ENCODE measurements at places on chromosomes 7 and 10. TPM values are rescaled to one million over a fixed set of nuclear protein-coding genes. Genes with fewer than 3 reads are reported as not detected.

The CLEC2L gene
- 0.18 TPM for total RNA-seq

The POMZP3 gene
- total RNA-seq, result 10.3 TPM

The ANKRD30A gene
- not detected for total RNA-seq

The ARHGEF35 gene
- 0.56 TPM for total RNA-seq

The LRRC72 gene
- total RNA-seq, result not detected

DNA sequence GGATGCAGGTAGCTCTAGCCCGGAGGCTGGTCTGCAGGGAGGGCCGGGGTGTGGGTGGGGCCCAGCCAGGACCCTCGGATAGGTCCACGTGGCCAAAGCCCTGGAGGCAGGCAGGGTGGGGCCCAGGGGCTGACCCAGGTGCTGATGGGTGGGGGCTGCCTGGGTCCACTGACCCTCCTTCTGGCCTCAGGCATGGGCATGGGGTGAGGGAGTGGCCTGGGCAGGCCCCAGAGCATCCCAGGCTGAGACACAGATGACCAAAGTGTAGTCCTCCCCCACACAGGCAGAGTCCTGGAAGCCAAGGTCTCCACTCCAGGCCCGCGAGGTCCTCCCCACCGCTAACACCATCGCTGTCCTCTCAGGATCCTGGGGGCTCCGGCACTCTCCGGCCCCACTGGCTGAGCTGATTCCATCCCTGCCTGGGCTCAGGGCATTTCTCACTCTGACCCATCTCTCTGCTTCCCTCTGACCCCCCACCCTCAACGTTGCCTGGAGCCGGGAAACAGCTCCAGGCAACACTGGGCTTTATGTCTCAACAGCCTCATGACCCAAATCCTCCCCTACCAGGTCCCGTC lies 20.7 kb upstream of the PPP2R2D start:
- no peaks in the 10 kb centered on the region for H3K36me3 ChIP-seq
- H3K27ac ChIP-seq, result no peak overlapping the region
- H3K4me1 ChIP-seq, result no peaks in the 10 kb centered on the region

DNA sequence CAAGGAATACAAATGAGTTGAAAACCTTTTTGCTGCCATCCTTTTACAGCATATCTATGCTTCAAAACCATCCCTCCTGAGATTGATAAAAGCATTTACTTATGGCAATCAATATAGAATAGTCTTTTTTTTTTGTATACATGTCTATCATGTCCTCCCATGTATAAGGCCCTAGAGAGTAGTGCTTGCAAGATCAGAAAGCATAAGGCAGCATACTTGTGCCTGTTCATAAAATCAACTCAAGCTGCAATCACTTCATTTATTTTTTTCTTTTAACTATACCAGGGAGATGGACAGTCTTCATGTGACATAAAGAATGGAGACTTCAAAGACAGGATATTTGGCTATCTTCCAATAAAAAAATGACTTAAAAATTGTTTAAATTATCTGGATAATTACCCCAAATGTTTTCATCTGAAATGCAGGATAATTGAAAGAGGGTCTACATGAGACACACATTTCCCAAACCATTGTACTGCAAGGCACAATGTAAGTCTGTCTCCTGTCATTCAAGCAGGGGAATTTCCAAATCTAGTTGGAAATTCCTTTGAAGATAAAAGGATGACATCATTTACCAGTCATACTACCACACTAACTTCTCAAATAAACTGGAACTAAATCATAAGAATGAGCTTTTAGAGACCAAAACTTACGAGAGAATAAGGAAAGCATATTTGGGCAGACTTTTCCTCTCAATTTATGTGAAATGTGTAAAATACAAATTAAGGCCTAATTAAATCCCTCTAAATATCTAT lies 22.5 kb downstream of the LRRN3 start:
- no peaks in the 10 kb centered on the region for H3K4me1 ChIP-seq
- no peak overlapping the region for H3K27ac ChIP-seq
- H3K27me3 ChIP-seq, result no peaks in the 10 kb centered on the region
- no peak overlapping the region for H3K4me3 ChIP-seq
- no peak for DNase-seq

GRCh38 chr10:60082744-60083344 lies 176.5 kb upstream of the CCDC6 start:
- H3K27me3 ChIP-seq, result no peaks in the 10 kb centered on the region
- H3K27ac ChIP-seq, result no peak overlapping the region
- H3K36me3 ChIP-seq, result peaks cover 65% of the 10 kb centered on the region
- no peaks in the 10 kb centered on the region for H3K4me1 ChIP-seq

- H3K27ac ChIP-seq, result no peak overlapping the region
- no peaks in the 10 kb centered on the region for H3K27me3 ChIP-seq
- peaks cover 15% of the 10 kb centered on the region for H3K4me1 ChIP-seq
- no peak overlapping the region for H3K4me3 ChIP-seq
- H3K36me3 ChIP-seq, result no peaks in the 10 kb centered on the region
- DNase-seq, result no peak
Observed at GRCh38 chr7:93014410-93014809, 103.4 kb downstream of the SAMD9 start.

- H3K27me3 ChIP-seq, result no peaks in the 10 kb centered on the region
- DNase-seq, result no peak
- peaks cover 59% of the 10 kb centered on the region for H3K4me1 ChIP-seq
Observed at GRCh38 chr10:110040108-110040507, 32.3 kb downstream of the ADD3 start.

GRCh38 chr10:99610221-99610620 lies 10.0 kb downstream of the SLC25A28 start:
- H3K36me3 ChIP-seq, result peaks cover 57% of the 10 kb centered on the region
- no peak overlapping the region for H3K27ac ChIP-seq
- no peaks in the 10 kb centered on the region for H3K27me3 ChIP-seq
- DNase-seq, result no peak
- H3K4me3 ChIP-seq, result no peak overlapping the region

DNA sequence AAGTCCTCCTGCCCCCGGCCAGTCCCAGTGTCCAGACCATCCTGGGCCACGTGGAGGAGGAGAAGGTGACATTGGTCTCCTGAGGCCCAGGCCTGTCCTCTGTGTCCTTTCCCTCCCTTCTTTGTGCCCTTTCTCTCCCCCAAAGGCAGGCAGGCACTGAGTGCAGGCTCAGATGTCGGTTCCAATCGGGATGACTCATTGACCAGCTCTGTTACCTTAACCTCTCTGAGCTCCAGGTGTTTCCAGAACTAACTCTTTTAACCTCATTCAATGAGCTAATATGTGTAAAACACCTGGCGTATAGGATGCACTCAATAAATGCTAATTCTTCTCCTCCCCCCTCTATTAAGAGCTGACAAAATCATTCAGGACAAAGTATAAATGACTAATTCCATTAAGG lies 25.7 kb downstream of the MACROH2A2 start:
- H3K4me3 ChIP-seq, result no peak overlapping the region
- H3K27ac ChIP-seq, result no peak overlapping the region
- no peaks in the 10 kb centered on the region for H3K4me1 ChIP-seq
- no peaks in the 10 kb centered on the region for H3K27me3 ChIP-seq

DNA sequence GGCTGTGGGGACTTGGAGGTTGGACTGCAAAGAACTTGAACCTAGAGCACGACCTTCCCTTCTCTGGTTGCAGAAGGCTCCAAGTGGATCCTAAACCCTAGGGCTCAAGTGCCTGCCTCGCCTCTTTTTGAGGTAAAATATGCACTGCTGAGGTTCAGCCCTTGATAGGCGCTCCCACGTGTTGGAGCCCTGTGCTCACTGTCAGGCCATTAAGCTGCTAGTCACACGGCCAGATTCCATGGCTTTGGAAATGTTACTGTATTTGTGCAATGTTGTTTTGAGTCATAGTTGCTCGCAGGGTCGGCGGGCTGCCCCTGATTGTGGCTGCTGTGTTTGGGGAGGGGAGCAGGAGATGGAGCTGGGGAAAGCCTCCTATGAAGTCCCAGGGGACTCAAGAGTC lies 39.8 kb upstream of the PCBD1 start:
- no peaks in the 10 kb centered on the region for H3K36me3 ChIP-seq
- DNase-seq, result no peak
- H3K4me3 ChIP-seq, result no peak overlapping the region
- H3K27ac ChIP-seq, result no peak overlapping the region
- no peaks in the 10 kb centered on the region for H3K4me1 ChIP-seq

GRCh38 chr7:94907811-94908322 lies 473 bp downstream of the PPP1R9A start:
- H3K4me1 ChIP-seq, result peaks cover 9% of the 10 kb centered on the region
- H3K36me3 ChIP-seq, result no peaks in the 10 kb centered on the region
- no peaks in the 10 kb centered on the region for H3K27me3 ChIP-seq
- H3K27ac ChIP-seq, result peak overlapping the region; percentile 82
- peak overlapping the region; percentile 64 for H3K4me3 ChIP-seq

GRCh38 chr10:33151344-33151864 lies 183.1 kb downstream of the NRP1 start:
- no peaks in the 10 kb centered on the region for H3K27me3 ChIP-seq
- no peak overlapping the region for H3K4me3 ChIP-seq
- no peak for DNase-seq
- H3K36me3 ChIP-seq, result no peaks in the 10 kb centered on the region
- H3K4me1 ChIP-seq, result peaks cover 54% of the 10 kb centered on the region

DNA sequence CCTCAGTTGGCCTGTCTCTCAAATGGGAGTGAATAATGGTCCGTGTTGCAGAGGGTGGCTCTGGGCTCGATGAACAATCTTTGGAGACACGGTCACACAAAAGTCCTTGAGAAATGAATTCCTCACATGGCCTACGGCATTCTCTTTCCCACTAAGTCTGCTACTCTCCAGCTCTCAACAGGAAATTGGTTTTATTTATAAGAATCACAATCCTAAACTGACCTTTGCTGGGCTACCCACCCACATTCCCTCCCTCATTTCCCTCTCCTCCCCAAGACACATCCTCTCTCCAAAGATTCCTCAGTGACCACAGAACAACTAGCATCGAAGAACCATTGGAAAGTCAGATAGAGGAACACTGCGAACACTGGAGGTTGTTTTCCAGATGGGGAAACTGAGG lies 4.7 kb downstream of the AFAP1L2 start:
- peaks cover 71% of the 10 kb centered on the region for H3K4me1 ChIP-seq
- no peak overlapping the region for H3K27ac ChIP-seq
- DNase-seq, result no peak
- H3K27me3 ChIP-seq, result no peaks in the 10 kb centered on the region
- H3K4me3 ChIP-seq, result no peak overlapping the region

- H3K27me3 ChIP-seq, result no peaks in the 10 kb centered on the region
- no peak overlapping the region for H3K4me3 ChIP-seq
- H3K4me1 ChIP-seq, result peaks cover 39% of the 10 kb centered on the region
- peak overlapping the region; percentile 91 for H3K27ac ChIP-seq
- DNase-seq, result peak; percentile 76
Observed at GRCh38 chr7:47940088-47941013, 7.9 kb downstream of the PKD1L1 start.

DNA sequence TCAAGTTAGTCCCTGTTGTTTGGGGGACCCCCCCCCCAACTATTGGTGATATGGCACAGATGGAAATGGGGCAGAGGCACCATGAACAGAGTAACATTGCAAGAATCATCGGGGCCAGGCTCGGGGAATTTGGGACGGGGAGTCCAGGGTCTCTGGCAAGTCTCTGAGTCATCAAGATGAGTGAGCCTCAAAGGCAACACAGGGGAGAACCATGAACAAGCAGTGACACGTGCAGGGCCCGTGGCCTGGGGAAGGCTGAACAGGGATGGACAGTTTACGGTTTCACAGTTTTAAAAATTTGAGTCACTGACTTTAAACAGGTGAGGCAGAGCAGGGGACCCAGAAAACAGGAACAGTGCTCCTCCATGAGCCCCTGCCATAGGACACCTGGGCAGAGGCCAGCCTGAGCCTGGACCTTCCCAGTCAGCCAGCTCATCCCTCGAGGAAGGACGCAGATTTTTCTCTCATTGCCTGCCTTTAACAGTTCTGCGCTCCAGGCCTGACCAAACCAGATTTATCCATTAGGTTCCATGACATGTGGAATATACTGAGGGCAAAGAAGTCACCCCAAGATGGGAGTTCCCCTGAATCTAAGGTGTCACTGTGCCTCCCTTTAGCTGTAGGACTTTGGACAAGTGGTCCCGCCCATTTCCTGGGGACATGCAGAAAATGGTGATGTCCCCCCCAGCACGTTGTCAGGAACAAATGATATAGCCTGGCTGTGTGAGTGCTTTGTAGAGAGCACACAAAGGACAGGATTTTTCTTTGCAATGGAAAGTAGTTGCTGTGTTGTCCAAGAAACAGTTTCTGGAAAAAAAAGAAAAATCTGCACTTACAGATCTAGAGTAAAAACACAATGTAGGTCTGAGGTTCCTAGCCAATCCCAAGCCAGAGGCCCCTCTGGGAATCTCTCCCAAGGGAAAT lies 23.8 kb downstream of the CHST15 start:
- peaks cover 11% of the 10 kb centered on the region for H3K4me1 ChIP-seq
- H3K27me3 ChIP-seq, result peaks cover 5% of the 10 kb centered on the region
- no peak overlapping the region for H3K4me3 ChIP-seq
- no peak overlapping the region for H3K27ac ChIP-seq
- DNase-seq, result no peak
- H3K36me3 ChIP-seq, result no peaks in the 10 kb centered on the region

DNA sequence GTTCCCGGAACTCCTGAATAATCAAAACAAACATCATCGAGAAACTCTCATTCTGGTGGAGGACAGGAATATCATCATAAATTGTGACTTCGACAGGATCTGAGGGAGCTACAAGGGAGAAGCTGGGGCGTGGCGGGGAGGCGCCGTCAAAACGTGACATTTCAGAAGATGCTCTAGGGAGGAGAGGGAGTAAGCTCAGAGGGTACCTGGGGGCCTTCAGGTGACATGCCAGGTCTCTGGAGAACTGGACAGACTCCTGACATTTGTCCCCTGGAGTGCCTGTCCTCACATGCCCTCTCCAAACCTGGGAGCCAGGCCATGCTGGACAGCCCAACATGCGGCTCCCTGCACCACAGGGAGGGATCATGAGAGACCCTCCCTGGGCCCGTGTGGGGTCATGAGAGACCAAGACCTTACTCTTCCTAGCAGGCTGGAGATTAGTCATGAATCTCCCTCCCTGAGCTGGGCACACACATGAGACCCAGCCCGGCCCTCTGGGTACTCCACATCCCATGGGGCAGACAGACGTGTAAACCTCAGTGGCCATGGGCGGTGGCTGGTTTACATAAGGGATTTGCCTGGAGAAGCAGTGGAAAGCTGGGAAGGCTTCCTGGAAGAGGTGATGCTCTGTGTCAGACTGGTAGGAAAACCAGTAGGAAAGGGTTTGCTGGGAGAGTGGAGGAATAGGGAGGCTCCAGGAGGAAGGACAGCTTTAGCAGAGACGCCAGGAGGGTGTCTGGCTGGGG lies 81.0 kb downstream of the MYL10 start:
- H3K27ac ChIP-seq, result no peak overlapping the region
- H3K27me3 ChIP-seq, result no peaks in the 10 kb centered on the region
- no peak overlapping the region for H3K4me3 ChIP-seq
- no peaks in the 10 kb centered on the region for H3K4me1 ChIP-seq

- peaks cover 88% of the 10 kb centered on the region for H3K4me1 ChIP-seq
- H3K27ac ChIP-seq, result peak overlapping the region; percentile 96
- peak overlapping the region; percentile 33 for H3K4me3 ChIP-seq
- peaks cover 3% of the 10 kb centered on the region for H3K36me3 ChIP-seq
- DNase-seq, result peak; percentile 80
Observed at GRCh38 chr7:128833148-128833945, 3.1 kb downstream of the FLNC start.

GRCh38 chr10:7485799-7486198 lies 75.0 kb upstream of the SFMBT2 start:
- no peaks in the 10 kb centered on the region for H3K36me3 ChIP-seq
- no peak for DNase-seq
- peaks cover 8% of the 10 kb centered on the region for H3K4me1 ChIP-seq
